Uterus (tissue), 4 donors: ENCODE measurements at places on chromosomes 11 and 22. TPM values are rescaled to one million over a fixed set of nuclear protein-coding genes. Genes with fewer than 3 reads are reported as not detected.

DNA sequence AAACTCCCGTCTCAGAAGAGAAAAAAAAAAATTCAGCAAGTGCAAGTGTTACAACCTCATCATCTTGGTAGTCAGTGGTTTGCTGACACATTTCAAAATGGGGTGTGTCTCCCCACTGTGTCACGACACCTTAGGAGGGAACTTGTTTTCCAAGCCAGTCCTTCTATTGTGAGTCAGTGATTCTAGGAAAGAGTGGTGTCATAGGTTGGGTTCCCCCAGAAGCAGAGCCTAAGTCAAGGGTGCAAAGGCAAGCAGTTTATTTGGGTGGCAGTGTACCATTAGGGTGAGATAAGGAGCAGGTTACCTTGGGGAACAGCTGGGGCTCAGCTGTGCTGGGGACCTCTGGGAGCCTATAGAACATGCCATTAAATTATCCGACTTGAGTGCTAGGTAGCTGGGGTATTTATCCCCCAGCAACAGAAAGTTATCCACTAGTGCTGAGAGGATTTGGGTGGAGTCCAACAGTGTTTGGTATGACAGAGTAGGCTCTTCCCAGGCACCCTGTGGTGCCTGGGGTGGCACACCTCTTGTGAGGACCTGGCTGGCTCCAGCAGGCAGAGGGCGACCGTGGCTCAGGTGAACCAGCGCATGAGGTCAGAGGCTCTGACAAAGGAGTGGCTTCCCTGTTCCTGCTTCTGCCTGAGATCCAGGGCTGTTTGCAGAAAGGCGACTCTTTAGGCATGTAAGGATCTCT is 41.7 kb downstream of the KIAA1671 start:
- no peak for DNase-seq

DNA sequence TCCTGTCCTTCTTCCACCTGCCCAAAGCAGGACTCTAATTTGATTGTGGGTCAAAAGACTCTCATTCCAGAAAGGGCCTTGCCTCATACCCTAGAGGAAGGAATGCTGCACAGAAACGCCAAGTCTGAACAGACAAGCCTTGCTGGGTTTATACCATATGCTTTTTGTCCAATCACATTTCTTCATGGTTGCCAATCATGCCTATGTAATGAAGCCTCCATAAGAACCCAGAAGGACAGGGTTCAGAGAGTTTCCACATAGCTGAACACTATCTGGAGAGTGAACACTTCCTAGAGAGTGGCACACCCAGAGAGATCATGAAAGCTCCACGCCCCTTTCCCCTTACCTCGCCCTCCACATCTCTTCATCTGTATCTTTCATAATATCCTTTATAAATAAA is 4.8 kb upstream of the SAA2 start:
- no peak for DNase-seq

DNA sequence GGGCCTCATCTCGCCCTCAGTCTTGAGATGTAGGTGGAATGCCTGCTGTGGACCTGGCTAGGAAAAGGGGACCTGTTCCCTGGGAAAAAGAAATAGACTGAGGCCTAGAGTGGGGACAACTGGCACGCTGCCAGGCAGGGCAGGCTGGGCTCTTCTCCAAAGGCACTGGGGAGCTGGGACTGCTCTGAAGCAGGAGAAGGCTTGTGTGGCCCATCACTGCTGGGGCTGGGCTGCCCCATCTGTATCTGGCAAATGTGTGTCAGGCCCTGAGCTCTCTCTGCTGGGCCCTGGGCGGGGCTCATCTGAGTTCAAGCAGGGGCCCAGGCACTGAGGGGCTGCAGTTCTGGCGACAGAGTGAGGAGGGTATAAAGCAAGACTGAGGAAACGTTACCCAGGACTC is 32.9 kb downstream of the ARVCF start:
- DNase-seq: no peak

- DNase-seq: no peak
Observed at GRCh38 chr22:40473703-40474102, 103.3 kb downstream of the SGSM3 start.

DNA sequence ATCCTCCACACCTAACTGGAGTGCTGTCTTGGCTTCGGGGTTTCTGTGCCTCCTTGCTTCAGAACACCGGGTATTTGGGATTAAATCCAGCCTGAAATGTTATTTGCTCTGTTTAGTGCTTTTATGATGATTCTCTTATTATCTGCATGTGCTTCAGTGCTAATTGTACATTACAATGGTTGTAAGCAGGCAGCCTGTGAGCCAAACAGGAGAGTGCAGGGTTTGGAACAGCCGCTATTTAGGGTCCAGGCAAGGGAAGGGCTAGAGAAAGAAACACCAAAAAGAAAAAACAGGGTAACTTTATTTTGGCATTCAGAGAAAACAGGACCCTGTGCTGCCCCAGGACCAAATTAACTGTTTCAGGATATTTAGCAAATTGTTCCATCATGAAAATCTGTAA is 72.7 kb downstream of the RCN1 start:
- DNase-seq: no peak

- no peak for DNase-seq
Observed at GRCh38 chr11:19800714-19801519, 88.3 kb downstream of the NAV2 start.

GRCh38 chr11:107337917-107338316 is 119.7 kb downstream of the CWF19L2 start:
- no peak for DNase-seq

- DNase-seq: no peak
Observed at GRCh38 chr11:133383689-133384088, 148.6 kb downstream of the OPCML start.

DNA sequence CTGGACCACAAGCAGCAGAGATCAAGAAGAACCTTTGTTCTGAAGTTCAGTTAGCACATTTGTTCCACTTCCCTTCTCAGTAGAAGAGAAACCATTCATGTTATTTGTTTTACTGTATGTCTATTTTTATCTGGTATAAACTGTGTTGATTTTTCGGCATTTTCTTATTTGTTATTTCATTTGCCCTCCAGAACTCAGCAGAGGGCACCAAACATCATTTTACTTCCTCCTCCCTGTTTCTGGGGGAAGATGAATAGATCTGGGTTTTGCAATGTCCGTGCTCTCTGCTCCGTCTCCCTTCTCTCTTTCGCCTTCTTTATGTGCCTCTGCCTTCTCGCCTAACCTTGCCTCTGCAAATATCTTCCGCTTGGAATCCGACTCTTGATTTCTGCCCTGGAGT is 366.9 kb downstream of the NTM start:
- DNase-seq: no peak

DNA sequence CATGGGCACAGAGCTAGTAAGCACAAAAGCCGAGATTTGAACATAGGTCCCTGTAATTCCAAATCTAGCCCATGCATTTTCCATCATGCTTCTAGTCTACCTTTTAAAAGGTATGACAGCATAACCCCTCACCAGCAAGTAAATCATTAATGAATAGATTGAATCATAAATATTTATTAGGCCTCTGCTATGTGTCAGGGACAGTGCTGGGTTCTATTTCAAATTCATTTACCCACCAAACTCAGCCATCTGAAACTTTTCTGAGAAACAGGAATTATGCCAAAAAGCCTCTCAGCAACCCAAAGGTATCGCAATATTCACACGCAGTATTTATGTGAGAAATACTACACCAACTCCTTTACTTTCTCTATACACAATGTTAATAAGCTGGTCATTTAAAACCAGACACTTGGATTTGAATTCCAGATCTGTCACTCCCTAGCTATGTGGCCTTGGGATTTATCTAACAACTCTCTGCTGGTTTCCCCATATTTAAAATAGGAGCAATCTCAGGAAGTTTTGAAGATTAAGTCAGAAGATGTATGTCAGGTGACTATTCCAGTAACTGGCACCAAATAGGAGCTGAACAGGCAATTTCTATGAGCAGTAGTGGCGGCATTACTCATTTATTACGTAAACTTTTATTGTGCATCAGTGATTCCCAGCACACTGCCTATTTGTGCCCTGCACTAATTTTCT is 191.4 kb downstream of the TENM4 start:
- DNase-seq: no peak

DNA sequence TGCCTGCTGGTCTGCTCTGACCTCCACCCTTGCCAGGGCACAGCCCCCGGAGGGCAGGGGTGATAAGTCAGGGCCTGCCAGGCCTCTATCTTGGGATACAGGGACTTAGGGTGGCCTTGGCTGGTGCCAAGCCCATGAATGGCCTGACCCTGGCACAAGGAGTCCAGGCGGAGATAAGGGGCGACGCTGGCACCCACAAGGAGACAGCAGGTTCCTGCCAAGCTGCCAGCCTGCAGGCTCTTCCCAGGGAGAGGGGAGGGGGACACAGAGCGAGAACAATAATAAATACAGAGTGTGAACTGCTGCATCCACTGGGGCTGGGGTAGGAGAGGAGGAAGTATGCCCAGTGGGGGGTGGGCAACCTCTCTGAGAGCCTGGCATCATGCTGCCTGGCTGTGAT is 978 bp downstream of the CSDC2 start:
- no peak for DNase-seq

- DNase-seq: no peak
Observed at GRCh38 chr11:20762116-20762844, 92.9 kb downstream of the NELL1 start.

DNA sequence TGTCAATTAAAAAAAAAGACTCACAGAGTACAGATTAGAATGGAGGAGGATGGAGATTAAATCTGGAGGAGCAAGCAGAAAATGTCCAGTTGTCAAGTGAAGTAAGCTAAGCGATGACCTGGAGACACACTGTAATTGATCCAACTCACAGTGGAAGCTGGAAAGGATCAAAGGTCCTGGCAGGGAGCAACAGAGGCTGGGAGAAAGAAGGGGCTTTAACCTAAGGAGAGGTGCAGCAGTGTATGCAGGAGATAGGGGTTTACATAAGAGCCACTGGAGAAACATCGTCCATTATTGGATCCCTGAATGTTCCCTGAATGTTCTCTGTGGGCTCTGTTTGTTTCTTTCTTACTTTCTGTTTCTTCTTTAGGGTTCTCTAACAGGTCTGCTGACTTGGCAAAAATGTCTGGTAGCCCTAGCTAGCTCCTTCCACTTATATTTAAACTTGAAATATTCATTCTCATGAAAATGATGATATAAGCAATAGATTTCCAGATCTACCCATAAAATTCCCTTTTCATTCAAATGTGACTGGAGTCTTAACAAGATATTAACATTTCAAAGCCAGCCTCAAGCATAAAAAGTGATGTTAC is 30.1 kb upstream of the CAT start:
- no peak for DNase-seq

- DNase-seq: no peak
Observed at GRCh38 chr11:84673753-84674152, 953.4 kb downstream of the DLG2 start.

GRCh38 chr11:83569134-83569805 is 283.1 kb upstream of the CCDC90B start:
- DNase-seq: no peak

GRCh38 chr11:18707811-18708340 is 9.3 kb downstream of the TMEM86A start:
- no peak for DNase-seq

DNA sequence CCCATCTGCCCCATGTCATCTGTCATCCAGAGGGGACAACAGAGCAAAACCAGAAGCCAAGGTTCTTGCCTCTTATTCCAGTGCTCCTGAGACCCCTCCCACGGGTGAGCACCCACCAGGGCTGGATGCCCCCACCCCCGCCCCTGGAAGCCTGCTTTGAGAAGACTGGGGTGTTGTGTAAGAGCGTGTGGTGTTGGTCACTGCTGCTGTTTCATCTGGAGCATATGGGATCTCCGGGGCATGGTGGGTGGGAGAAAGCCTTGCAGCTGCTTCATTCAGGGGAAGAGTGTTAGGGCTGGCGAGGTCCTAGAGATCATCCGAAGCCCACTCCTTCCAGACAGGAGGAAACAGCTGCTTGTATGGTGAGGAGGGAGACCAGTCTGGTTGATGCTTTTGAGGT is 54.1 kb downstream of the CHRDL2 start:
- DNase-seq: peak; percentile 22

- no peak for DNase-seq
Observed at GRCh38 chr11:111148121-111148520, 97.4 kb upstream of the POU2AF2 start.

- DNase-seq: no peak
Observed at GRCh38 chr22:36480941-36481392, 473 bp downstream of the TXN2 start.

DNA sequence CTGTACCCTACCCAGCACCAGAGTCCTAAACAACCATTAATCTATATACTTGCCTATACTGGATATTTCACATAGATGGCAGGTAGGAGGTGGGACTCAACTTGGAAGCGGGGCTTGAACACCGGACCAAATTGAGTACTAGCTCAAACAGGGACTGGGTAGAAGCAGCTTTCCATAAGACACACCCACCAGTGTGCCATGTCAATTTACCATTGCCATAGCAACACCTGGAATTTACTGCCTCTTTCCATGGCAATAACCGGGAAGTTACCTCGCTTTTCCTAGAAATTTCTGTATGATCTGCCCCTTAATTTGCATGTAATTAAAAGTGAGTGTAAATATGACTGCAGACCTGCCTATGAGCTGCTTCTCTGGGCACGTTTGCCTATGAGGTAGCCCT is 38.6 kb upstream of the CUL5 start:
- DNase-seq: no peak

GRCh38 chr11:70712471-70712870 is 314.1 kb downstream of the CTTN start:
- no peak for DNase-seq

- no peak for DNase-seq
Observed at GRCh38 chr11:72418834-72419560, 15.3 kb downstream of the CLPB start.

- DNase-seq: no peak
Observed at GRCh38 chr11:34382532-34383276, 24.9 kb upstream of the ABTB2 start.

DNA sequence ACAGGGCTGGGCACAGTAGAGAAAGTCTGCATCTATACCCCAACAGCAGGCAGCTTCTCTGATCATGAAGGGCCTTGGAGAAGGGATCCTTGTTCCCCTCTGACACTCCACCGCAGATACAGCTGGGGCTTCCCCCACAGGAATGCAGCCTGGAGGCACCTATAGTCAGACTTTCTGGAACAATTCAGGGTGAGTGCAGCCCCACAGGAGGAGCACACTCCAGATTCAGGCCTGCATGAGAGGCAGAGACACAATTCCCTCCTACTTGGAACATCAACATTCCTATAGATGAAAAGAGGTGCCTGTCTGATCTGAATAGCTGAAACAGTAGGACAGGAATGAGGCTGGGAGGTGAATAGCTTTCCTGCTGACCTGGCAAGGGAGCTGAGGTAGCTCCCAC is 1298.0 kb upstream of the CNTN5 start:
- no peak for DNase-seq

DNA sequence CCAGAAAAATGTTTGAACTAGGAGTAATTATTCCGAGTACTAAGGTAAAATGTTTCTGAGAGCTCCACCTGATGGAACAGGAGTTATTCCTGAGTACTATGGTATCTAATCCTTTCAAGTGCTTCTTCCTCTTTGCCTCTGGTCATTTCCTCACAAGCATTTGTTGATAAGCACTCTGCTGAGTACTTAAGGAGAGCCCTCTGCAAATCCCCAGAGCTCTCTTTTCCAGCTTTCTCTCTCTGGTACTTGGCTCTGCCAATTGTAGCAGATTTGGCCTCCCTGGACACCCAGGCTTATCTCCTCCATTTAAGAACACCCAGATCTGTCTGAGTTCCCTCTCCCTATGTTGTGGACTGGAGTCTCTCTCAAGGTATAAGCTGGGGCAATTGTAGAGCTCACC is 457.0 kb downstream of the MN1 start:
- no peak for DNase-seq

The PPME1 gene
- 12.6 TPM for total RNA-seq

The LRRC55 gene
- 0.26 TPM for total RNA-seq

The FAT3 gene
- total RNA-seq: 2.6 TPM

The KCNC1 gene
- total RNA-seq: 0.41 TPM

The PIH1D2 gene
- 0.29 TPM for total RNA-seq

The TM7SF2 gene
- total RNA-seq: 0.77 TPM

The FAM111B gene
- total RNA-seq: 18.5 TPM

The TRIM49 gene
- not detected for total RNA-seq

The KRTAP5-1 gene
- total RNA-seq: not detected

The C22orf15 gene
- 0.41 TPM for total RNA-seq
